ENCODE measurements at places on chromosomes 11 and 22.
A peak's percentile ranks its signal among the peaks of the same experiment; 100 is the strongest.

GRCh38 chr22:20652130-20652529, 121.8 kb upstream of the SERPIND1 start:
- no peak for DNase-seq

DNA sequence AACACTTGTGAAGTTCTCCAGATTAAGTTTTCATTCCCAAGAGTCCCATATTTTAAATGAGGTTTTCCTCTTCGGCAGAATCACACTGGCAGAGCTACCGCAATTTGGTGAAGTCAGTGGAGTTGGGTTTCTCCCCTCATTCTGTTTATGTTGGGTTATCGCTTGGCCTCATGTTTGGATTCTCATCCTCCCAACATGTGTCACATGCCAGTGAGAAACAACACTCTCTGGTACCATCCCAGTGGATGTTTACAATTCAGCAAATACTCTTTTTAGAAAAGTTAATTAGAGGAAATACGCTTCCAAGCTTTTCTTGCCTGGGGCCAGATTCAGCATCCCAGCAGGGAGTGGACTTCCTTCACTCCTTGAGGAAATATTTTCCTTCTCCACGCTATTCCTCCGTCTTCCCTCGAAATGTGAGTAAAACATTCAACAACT, 2.1 kb downstream of the PAMR1 start:
- DNase-seq = no peak

DNA sequence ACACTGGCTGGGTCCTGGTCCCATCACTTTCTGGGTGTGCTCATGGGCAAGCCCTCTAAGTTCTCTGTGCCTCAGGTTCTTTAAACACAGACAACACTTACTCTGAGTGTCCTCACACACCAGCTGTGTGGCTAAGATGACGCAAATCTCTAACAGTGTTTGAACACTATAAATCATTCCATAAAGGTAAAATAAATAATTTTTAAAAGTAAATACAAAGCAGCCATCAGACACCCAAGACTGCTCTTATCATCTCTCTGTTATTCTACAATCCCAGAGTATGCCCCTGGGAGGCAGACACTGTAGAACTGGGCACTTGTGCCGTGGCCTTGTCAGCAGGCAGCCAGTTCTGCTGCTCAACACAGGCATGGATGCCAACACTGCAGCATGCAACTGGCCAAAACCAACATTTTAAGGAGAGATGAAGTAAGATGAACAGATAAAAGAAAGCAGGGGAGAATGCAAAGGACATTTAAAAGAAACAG, 56.8 kb downstream of the RPL27A start:
- DNase-seq = no peak

GRCh38 chr11:67286621-67287333, 2.3 kb upstream of the ANKRD13D start:
- no peak for DNase-seq

GRCh38 chr11:10307022-10307399, 2.1 kb downstream of the ADM start:
- no peak for DNase-seq

- no peak for DNase-seq
Measured at GRCh38 chr11:13311570-13311969, 34.0 kb downstream of the BMAL1 start.

- DNase-seq = no peak
Measured at GRCh38 chr11:64799623-64800302, 3.3 kb downstream of the MAP4K2 start.

- DNase-seq = no peak
Measured at GRCh38 chr11:17267576-17267975, 9.0 kb upstream of the NUCB2 start.

DNA sequence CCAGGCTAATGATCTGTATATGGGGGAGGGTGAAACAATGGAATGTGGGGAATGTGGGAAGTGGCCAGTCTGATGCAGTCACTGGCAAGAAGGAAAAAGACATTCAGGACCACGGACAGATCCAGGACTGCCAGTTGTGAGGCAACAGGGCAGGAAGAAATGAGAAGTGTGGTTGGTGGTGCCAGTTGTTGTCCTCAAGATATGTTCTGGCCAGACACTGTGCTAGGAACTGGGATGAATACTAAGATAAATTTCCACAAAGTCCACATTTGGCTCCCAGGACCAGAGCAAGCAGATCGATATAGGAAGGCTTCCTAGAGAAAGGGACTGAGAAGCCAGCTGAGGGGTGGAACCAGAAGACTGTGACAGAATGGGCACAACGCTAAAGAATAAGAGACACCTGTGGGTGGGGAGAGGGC, 6.8 kb upstream of the TPBGL start:
- DNase-seq = no peak

DNA sequence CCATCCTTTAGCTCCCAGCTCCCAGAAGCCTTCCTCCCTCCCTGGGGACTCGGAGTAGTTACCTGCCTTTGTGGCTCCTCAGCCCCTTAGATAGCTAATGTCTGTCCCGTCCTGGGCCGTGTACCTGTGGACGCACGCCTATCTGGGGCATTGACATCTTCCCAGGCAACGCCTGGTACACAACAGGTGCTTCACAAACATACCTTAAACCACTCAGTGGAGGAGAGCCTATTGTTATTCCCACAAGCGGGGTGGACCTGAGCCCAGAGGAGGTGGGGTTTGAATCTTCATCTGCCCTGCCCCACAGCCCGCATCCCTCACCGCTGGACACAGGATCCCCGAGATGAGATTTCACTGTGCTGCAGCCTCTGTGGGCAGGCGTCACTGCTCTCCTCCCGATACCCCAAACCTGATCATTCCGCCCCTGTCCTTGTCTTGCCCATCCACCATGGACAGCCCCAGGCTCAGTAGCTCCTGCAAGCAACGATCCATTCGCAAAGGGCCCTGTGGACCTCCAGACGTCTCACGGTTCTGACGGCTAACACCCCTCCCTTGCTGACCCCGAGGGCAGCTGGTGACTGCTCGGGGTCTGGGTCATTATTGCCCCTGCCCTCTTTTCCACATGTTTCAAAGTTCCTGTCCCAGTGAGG, 73.8 kb upstream of the SHISAL1 start:
- DNase-seq = no peak

- DNase-seq = no peak
Measured at GRCh38 chr11:112453601-112454577, 193.2 kb upstream of the PLET1 start.

DNA sequence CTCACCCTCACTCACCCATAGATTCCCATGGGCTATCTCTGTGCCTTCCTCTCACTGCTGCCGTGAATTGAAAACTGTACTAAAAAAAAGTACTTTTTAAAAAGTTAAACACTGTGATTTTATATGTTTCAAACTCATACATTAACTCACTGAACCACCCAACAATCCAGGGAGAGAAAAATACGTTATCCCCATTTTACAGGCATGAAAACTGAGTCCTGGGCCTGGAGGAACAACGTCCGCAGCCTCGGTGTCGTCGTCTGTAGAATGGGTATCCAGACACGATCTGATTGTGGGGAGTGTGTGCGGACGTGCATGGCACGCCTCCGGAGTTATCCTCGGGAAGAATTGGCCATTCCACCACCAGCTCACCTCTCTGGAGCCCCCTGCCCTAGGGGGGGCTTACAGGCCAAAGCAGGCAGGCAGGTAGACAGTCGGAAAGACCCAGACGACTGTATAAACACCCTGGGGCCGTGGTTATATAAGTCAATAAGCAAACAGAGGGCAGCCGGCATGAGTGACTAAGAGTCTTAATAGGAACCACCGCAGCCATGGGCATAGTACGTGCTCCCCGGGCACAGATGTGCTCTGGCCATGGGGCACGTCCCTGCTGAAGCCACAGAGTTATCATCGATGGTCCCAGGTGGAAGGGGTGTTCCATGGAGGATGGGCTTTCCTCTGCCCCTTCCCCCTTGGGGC, 7.1 kb upstream of the PDGFB start:
- DNase-seq = no peak

DNA sequence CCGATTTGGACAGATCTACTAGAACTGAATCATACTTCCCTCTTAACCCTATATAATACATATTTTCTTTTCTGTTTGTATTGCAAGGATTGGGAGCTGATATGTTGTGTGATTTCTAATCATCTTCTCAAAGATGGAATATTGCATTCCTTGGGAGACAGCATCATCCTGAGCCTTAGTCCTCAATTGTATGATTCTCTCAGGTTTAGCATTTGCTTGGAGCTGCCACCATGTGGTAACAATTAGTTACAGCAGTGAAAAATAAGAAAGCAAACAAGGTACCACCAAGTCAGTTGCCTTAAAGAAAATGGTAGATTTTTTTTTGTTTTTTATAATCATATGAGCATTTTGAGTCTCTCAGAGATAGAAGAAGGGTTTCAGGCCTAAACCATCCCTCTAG, 11.9 kb downstream of the SNX19 start:
- no peak for DNase-seq

- DNase-seq = peak; percentile 24
Measured at GRCh38 chr22:22787786-22788459, 99.7 kb upstream of the IGLL5 start.

- no peak for DNase-seq
Measured at GRCh38 chr11:96315476-96315875, 27.5 kb downstream of the MAML2 start.

- DNase-seq = no peak
Measured at GRCh38 chr11:123011510-123011909, 29.9 kb upstream of the BSX start.

- no peak for DNase-seq
Measured at GRCh38 chr22:23773483-23774113, 949 bp downstream of the MMP11 start.

DNA sequence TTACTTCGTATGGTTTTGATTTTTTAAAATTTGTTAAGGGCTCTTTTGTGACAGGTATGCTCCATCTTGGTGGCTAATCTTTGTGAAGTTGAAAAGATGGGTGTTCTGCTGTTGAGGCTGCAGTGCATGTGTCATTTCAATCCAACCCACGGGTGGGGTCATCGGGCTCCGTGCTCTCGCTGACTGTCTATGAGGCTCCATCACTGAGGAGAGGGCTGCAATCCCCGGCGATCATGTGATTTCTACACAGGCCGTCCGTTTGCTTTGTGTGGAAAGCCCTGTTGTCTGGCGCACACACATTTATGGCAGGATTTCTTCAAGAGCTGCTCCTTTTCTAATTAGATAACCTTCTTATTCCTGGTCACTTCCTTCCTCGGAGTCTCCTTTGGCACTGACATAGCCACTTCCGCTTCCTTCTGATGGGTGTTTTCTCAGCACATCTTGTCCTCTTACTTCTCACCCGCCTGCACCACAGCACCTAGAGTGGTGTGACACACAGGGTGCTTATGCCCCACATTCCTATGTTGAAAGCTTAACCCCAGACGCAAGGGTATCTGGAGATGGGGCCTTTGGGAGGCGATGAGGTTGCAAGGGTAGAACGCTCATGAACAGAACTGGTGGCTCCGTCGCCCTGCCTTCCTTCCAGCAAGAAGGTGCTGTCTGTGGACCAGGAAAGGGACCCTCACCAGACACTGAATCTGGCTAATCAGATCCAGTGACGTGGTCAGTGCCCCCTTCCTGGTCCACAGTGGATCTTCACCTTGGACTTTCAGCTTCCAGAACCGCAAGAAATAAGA, 9.4 kb downstream of the MOB2 start:
- no peak for DNase-seq

- peak; percentile 90 for DNase-seq
Measured at GRCh38 chr11:69674886-69675714, at the start of gene LTO1. Gene LTO1 (minus strand): TSS chr11:69675353. CDS start chr11:69675239, 114 bp downstream.

- no peak for DNase-seq
Measured at GRCh38 chr22:41862160-41862529, 29.2 kb downstream of the SREBF2 start.

GRCh38 chr11:64364911-64365310, 5.9 kb downstream of the RPS6KA4 start:
- DNase-seq = no peak

DNA sequence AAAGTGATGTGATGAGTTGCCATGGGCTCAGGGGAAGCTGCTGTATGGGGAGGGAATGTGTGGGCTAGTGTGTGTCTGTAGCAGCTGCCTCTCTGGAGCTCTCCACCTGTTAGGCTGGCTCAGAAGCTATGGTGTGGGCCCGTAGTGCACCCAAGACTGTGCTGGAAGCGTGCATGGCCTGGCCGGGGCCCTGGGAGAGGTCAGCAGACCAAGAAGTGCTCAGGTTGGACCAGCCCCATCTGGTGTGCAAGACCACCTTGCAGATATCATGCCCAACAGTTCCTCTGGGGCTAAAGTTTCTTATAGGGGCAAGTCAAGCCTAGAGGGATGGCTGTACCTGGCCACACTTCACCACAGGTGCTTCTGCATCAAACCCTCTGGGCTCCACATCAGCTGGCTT, 274.4 kb upstream of the CCDC179 start:
- no peak for DNase-seq

GRCh38 chr22:17954200-17954859, 70.0 kb downstream of the MICAL3 start:
- no peak for DNase-seq

DNA sequence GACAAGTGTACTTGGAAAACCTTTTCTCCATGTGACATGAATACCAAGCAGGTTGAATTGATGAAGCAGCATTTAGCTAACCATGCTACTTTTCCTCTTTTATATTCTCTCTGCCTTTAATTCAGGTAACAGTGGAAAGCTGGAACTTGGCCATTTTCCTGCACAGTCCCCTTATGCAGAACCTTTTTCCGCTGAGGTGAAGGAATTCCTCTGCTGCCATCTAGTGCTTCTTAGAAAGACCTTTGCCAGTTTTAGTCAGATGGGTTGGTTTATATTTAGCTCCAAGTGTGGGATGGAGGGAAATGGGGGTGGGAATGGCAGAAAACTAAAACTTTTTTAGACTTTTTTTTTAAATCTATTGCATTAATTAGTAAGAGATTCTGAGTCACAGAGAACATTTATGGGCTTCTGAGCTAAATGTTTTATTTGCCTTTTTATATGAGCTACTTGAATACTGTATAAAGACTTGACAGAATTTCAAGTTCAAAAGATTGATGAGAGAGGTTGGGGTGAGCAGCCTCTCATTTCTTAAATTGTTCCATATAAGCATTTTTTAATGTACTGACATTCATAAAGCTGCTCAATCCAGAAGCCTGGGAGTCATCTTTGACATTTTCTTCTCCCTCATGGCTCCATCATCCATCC, 153.9 kb upstream of the ZC3H12C start:
- no peak for DNase-seq

GRCh38 chr22:41596776-41597634, 7.4 kb upstream of the PMM1 start:
- DNase-seq = no peak

DNA sequence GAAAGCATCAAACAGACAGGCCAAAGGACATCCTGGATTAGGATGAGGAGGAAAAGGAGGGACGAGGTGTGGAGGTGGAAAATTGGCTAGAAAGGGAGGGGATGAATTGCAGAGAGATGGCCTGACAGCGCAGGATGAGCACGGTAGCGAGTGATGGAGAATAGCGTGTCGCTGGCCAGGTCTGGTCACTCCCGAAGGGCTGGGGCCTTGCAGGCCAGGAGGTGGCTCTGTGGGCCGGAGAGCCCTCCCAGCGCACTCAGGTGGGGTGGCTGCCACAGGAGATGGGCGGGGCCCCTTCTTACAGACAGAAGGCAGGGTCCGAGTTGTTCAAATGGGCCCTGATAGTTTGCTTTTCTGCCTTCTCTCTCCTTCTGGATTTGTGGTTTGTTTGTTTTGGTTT, 37.1 kb upstream of the THY1 start:
- DNase-seq = no peak

DNA sequence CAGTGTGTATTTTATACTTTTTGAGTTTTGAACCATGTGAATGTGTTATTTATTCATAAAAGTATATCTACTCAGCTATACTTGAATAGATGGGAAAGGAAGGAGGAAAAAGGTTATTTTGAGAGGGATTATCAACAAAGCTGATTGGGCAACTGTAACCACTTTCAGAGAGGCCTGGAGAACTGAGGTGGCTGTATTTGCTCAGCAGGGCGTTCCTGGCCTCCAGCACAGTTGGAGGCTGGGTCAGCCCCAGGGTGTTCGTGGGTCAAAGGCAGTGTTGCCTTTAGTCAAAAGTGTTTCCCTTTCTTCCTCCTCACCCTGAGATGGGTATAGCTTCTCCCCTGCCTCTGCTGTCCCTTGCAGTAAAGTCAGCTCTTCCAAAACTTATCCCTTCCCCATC, 26.7 kb downstream of the ASCC2 start:
- no peak for DNase-seq

Data from stimulated activated CD8-positive, alpha-beta memory T cell treated with anti-CD3 and anti-CD28 coated beads, Interleukin-15, amount 100 ng/mL, for 4 hours (primary cell).